ENCODE measurements at places on chromosomes 1 and 21.

GRCh38 chr1:117842408-117843170, 86.8 kb downstream of the GDAP2 start:
- DNase-seq, result no peak

DNA sequence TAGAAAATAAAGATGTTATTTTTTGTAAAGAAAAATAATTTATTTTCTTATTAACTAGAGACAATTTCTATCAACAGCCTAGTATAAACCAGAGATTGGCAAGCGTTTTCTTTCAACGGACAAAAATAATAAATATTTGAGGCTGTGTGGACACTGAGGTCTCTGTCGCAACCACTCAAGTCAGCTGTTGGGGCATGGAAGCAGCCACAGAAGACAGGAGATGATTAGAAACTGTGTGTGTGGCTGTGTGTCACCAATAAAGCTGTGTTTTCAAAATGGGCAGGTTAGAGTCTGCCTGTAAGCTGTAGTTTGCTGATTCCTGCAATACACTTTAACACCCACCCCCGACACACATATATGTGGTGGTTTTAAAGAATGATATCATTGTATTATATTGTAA, 200.6 kb upstream of the HMCN1 start:
- DNase-seq, result no peak

- DNase-seq, result no peak
Observed at GRCh38 chr1:76086597-76086996, 12.1 kb downstream of the ST6GALNAC3 start.

DNA sequence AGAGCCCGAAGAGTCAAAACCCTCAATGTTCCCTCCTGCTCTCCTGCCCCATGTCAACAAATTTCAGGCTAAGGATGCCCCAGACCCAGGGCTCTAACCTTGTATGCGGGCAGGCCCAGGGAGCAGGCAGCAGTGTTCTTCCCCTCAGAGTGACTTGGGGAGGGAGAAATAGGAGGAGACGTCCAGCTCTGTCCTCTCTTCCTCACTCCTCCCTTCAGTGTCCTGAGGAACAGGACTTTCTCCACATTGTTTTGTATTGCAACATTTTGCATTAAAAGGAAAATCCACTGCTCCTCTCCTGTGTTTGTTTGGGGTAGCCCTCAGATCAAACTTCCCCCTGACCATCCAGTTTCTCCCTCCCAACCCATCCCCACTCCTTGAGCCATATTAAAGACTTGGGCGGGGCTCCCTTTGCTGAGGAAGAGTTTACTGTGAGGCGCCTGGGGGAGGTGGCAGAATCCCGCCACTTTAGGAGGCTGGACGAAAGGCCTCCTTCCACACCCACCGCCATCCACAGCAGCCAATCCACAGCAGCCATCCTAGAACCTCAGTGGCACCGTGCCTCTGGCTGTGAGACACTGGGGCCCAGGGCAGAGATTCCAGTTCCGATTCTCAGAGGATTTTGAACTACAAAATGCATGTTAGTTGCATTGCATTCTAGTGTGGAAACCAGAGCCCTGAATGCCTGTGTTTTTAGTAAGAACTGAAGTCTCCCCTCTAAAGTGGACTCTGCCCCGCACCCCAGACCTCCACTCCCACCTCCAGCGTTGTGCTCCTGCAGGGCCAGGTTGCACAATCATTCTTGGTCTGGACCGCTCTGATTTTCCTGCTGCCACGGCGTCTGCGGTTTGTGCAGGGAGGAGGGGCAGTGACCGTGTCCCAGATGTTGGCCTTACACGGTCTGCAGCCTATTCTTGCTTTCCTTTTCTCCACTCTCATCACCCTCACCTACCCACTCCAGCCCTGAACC, 3.0 kb downstream of the OLFML3 start:
- DNase-seq, result peak; percentile 36

DNA sequence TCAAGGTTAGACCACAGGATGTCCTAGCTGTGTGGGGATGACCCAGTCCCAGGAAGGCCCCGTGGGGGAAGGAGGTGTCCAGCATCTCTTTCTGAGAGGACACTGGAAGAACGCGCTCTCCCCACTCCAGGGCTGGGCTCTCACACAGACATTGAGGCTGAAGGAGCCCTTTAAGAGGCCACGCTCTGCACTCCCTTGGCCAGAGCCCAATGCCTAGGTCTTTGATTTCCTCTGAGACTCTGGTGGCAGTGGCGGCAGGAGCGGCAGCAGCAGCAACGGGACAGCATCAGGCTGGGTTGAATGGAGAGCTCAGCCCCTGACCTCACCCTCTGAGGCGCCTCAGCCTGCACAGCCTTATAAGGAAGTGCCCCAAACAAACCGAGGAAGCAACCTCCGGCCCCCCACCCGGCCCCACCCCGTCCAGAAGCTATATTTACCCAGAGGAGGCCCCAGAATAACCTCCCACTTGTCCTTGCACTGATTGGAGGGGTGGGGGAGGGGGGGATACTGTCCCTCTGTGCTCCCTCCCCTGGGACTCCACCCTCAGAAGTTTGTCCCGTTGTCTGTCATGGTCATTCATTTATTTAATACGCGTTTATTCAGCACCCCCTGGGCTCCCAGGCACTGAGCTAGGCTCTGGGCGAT, 12.3 kb downstream of the NES start:
- DNase-seq, result no peak

DNA sequence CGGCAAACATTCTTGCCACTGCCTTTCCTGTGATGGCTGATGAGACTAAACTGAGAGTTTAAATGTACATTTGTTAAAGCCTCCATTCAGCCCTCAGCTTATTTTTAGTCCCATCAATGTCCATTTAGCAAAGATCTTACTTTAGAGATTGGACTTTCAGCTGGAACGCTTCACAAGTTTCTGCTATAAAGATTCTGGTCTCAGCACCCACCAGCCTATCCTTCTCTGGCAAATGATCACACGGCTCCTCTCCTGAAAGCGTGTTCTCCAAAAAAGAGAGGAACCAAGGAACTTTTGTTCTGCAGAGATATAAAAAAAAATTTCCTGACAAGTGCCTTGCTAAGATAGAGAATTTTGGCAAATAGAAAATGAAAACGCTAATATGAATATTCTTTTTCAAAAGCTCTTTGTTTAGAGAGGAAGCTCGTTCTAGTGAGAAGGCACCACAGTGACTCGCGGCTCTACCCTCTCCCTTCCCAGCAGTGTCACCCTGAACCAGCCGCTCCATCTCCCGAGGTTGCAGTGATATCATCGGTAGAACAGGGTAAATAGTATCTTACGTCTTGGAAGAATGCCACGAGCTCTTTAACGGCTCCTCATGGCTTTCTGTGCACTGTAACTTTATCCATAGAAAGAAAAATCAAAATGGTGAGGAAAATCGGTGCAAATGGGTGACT, 200.2 kb downstream of the APP start:
- DNase-seq, result no peak

GRCh38 chr1:210448297-210448892, 119.7 kb downstream of the HHAT start:
- peak; percentile 42 for DNase-seq

DNA sequence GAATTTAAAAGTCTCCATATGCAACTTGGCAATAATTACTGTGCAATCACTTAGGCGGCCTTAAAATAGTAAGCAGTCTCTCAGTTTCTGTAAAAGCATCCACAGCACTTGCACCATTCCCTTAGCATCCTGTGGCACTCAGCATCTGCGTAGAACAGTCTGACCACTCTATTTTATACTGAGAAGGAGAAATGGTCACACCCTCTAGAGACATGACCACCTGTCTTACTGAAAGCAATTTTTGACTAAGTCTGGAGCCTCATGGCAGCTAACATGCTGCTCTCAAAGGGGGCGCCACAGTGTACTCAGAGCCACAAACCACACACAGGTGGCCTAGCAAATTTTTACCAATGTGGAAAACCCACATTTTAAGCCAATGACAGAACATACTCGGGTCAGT, 62.0 kb downstream of the KCNK1 start:
- DNase-seq, result no peak

- DNase-seq, result no peak
Observed at GRCh38 chr1:189036628-189037027, 1441.0 kb downstream of the BRINP3 start.
